ENCODE measurements at places on chromosomes 11 and 22. TPM values are rescaled to one million over a fixed set of nuclear protein-coding genes. Genes with fewer than 3 reads are reported as not detected.

The ACR gene
- total RNA-seq: not detected

DNA sequence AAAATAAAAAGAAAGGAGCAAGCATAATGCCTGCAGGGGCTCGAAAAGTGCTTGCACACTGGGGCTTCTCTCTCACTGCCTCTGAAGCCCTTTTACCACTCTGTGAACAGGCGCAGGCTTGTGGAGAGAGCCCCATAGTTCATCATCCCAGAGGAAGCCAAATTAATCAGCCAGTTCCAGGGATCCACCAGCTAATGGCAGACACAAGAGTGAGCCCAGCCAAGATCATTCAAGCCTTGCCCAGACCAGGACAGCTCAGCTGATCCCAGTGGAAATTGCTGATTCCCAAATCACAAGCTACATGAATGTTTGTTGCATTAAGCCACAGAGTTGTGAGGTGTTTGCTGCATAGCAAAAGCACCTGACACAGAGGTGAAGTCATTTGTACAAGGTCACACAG lies 135.3 kb downstream of the CHST1 start:
- no peak for DNase-seq
- H3K4me3 ChIP-seq: no peak overlapping the region
- peaks cover 6% of the 10 kb centered on the region for H3K4me1 ChIP-seq
- no peak overlapping the region for H3K27ac ChIP-seq
- no peaks in the 10 kb centered on the region for H3K36me3 ChIP-seq

- H3K27me3 ChIP-seq: peaks cover 49% of the 10 kb centered on the region
- no peak overlapping the region for H3K4me3 ChIP-seq
- H3K36me3 ChIP-seq: no peaks in the 10 kb centered on the region
- DNase-seq: no peak
- H3K4me1 ChIP-seq: peaks cover 6% of the 10 kb centered on the region
- no peak overlapping the region for H3K27ac ChIP-seq
Observed at GRCh38 chr22:41557401-41558240, 3.2 kb upstream of the CSDC2 start.

The CASP1 gene
- total RNA-seq: 40.1 TPM

The UCP3 gene
- 1.1 TPM for total RNA-seq

The CASP5 gene
- not detected for total RNA-seq

GRCh38 chr11:35121326-35121865 lies 17.6 kb upstream of the CD44 start:
- H3K27ac ChIP-seq: no peak overlapping the region
- H3K36me3 ChIP-seq: peaks cover 4% of the 10 kb centered on the region
- no peak overlapping the region for H3K4me3 ChIP-seq
- H3K4me1 ChIP-seq: peaks cover 33% of the 10 kb centered on the region

The CD3D gene
- 350 TPM for total RNA-seq

The APOL5 gene
- total RNA-seq: not detected

GRCh38 chr11:45924036-45924915 lies 1.8 kb downstream of the LARGE2 start:
- peaks cover 4% of the 10 kb centered on the region for H3K27me3 ChIP-seq
- peaks cover 8% of the 10 kb centered on the region for H3K4me1 ChIP-seq
- no peak for DNase-seq
- H3K27ac ChIP-seq: no peak overlapping the region
- peak overlapping the region; percentile 24 for H3K4me3 ChIP-seq
- no peaks in the 10 kb centered on the region for H3K36me3 ChIP-seq

DNA sequence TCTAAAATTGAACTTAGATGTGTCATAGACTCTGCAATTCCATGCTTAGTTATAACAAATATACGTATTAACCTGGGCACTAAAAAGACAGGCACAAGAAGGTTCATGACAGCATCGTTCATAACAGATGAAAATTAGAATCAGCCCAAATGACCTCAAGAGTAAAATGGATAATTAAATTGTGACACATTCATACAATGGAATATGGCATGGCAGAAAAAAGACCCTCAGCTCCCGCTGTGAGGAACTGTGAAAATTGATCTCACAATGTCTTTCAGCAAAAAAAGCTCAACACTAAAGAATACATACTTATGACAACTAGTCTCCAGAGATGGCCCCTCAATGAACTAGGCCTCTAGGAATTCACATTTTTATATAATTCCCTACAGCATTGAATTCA lies 386.0 kb downstream of the GUCY1A2 start:
- H3K27me3 ChIP-seq: no peaks in the 10 kb centered on the region
- no peak overlapping the region for H3K27ac ChIP-seq
- H3K4me1 ChIP-seq: no peaks in the 10 kb centered on the region
- no peak overlapping the region for H3K4me3 ChIP-seq
- no peak for DNase-seq

- DNase-seq: no peak
- no peaks in the 10 kb centered on the region for H3K4me1 ChIP-seq
- H3K36me3 ChIP-seq: no peaks in the 10 kb centered on the region
- H3K27me3 ChIP-seq: peaks cover 4% of the 10 kb centered on the region
- no peak overlapping the region for H3K27ac ChIP-seq
- H3K4me3 ChIP-seq: no peak overlapping the region
Observed at GRCh38 chr11:105774899-105775298, 165.0 kb downstream of the GRIA4 start.

GRCh38 chr11:119501777-119502405 lies 78.9 kb upstream of the THY1 start:
- no peak for DNase-seq
- H3K36me3 ChIP-seq: no peaks in the 10 kb centered on the region
- H3K4me1 ChIP-seq: no peaks in the 10 kb centered on the region
- H3K27me3 ChIP-seq: peaks cover 3% of the 10 kb centered on the region

Measured in activated naive CD8-positive, alpha-beta T cell treated with anti-CD3 and anti-CD28 coated beads for 36 hours (primary cell).